ENCODE measurements at places on chromosomes 6 and 20.
A peak's percentile ranks its signal among the peaks of the same experiment; 100 is the strongest.

DNA sequence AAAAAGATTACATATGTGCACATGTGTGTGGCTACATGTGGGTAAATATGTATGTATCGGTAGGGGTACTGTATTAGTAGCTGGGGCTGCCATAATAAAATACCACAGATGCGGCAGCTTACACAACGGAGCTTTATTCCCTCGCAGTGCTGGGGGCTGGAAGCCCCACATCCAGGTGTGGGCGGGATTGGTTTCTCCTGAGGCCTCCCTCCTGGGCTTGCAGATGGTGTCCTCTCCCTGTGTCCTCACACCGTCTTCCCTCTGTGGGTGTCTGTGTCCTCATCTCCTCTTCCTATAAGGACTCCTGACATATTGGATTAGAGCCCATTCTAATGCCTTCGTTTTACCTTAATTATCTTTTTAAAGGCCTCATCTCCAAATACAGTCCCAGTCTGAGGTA lies 97.7 kb downstream of the LY86 start:
- no peak for DNase-seq

DNA sequence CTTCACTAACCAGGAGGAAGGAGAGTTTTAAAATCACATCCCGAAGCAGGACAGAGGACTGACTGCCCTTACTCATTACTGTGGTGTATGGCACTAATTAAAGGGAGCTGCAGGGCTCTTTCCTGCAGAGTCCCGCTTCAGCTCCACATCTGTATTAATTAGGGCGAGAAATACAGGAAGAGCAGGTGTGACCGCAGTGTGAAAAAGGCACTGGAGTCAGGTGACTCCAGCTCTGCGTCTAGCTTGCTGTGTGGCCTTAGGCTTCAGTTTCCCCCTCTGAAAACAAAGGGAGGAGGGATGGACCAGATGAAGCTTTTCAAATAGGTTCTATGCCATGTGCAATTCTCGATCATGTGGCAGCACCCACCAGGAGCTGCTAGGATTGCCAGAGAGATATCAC lies 34.0 kb downstream of the KIAA1755 start:
- DNase-seq = no peak

DNA sequence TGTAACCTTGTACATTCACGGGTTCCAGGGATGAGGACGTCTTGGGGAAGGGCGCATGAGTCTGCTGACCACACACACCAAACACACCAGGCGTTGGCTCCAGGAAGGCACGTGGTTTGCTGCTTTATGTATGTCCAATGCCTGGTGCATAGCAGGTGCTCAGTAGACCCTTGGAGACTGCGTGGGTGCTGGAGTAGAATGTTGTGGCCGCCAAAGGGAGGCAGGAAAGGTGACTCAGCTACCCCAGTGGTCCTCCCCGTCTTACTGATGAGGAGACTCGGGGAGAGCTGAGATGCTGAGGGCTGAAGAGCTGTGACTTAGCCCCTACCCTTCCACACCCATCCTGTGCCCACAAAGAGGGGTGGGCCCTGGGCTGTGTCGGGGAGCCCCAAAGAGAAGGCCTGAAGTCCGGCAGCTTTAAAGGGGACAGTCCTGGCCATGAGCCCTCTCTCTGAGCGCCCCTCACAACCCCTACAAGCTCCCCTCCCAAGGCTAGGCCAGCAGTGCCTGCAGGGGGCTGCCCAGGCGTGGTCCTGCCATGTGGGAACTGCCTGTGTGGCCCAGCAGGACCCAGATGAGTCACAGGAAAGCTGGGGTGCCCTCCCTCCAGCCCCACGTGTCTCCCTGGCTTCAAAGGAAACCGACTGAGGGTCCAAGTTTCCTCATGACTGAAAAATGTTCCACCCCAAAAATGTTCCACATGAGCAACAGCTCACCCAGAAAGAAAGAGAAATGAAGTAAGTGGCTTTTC lies 28.0 kb upstream of the PTGIS start:
- peak; percentile 23 for DNase-seq

- DNase-seq = peak; percentile 9
Observed at GRCh38 chr6:139060332-139060731, 31.8 kb downstream of the ABRACL start.

DNA sequence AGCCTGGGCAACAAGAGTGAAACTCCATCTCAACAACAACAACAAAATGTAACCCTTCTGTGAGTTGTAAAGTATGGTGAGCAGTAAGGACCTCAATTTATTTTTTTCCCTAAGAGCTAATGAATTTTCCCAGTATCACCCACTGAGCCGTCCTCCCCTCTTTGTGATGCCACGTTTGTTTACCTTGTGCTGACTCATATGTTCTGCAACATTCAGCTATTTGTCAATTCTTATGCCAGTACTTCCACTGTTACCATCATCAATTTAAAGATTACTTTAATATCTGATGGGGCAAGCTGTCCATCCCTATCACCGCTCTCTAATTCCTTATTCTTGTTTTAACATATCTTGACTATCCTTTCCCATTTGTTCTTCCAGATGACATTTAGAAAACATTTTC lies 37.5 kb downstream of the MAK start:
- no peak for DNase-seq

GRCh38 chr6:99416892-99417767 lies 8.0 kb downstream of the PNISR start:
- no peak for DNase-seq

DNA sequence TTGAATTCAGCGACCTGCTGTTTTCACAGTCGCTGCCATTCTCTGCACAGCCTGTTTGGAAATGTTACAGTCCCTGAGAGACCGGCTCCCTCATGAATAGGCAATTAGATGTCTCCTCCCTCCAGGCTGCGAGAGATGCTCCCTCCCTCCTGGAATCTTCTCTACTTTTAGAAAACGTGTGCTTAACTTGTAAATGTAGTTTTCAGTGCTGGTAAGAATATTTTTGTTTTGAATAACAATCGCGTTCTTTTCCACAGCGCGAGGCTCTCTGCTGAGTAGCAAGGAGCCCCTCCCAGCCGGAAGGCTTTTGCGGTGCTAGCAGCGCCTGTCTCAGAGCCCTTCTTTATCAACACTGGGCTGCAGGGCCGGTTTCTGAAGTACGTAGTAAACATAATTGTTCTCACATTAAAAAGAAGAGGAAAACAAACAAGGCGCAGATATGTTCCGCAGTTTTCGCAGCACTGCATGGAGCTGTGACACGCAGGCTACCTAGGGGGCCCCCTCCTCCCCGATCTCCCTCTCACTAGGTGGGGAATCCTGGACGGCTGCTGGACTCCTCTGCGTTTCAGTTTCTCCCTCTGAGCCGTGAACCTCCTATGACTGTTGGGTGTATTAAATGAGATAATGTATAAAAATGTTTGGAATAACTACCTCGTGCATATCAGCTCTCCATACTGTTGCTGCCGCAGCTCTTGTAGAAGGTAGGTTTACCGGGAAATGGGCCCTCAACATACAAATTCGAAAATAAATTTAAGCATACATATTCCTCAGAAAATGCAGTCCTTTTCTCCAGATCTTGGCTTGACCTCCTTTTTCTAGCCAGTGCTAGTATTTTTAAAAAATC lies 79.0 kb upstream of the SPACA1 start:
- DNase-seq = no peak

Measured in SIG-M5 (cell line).